ENCODE measurements at places on chromosomes 11 and 22.
A peak's percentile ranks its signal among the peaks of the same experiment; 100 is the strongest.

GRCh38 chr11:99098258-99098657 lies 77.5 kb downstream of the CNTN5 start:
- DNase-seq, result no peak

GRCh38 chr11:93564895-93565294 lies 21.7 kb upstream of the SMCO4 start:
- DNase-seq, result no peak

GRCh38 chr11:79400717-79401330 lies 40.0 kb downstream of the TENM4 start:
- DNase-seq, result no peak

DNA sequence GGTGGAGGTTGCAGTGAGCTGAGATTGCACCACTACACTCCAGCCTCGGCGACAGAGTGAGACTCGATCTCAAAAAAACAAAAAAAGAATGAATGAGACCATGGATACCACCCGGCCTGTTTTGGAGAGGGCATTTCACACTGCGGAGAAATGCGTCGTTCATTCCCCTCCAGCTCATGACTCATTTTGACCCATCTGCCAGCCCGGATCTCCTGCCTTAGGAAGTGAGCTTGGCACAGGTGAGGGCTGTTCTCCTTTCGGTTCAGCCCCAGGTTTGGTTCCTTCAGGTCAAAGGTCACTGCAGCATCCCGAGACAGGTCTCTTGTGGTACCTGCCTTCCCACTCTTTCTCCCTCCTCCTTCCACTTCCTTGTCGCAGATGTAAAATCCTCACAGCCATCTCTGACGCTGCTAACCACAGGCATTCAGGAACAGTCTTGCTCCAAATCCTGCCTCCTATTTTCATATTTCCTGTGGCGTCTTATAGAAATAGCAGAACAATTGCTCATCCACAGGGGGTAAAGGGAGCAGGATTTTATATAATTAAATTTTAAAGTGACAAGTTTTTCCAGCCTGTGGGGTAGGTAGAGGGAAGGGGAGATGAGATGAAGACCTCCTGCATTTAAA lies 517.9 kb downstream of the NTM start:
- no peak for DNase-seq

DNA sequence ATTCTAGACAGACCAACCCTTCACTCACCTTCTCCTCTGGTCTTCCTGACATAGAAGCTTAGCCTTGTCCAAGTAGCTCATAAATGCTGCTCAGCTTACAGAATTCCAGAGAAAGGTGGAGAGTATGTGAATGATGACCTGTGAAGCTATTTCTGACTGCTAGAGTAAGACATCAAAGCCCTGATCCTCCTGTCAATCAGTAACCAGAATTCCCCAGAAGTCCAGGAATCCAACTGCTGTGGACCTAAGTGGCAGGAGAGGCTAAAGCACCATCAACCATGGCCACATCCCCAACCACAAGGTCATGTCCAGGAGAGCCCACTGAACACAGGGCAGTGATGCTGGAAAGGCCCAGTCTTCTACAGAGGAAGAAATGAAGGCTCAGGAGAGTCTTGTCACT lies 2.6 kb downstream of the OR51G2 start:
- DNase-seq, result no peak

DNA sequence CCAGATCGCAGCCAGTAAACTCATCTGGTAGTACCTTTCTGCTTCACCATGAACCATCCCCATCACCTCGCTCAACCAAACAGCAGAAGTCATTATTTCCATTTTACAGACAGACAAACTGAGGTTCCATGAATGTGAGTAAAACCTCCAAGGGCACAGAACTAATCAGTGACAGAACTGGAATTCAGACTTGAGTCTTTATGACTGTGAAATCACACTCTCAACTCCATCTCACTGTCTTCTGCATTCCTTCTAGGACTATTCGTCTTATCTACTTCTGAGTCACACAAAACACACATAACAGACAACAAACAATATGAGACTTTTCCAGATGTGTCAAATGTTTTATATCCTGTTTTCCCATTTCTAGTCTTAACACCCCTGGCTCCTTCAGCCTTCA lies 9.3 kb upstream of the NUP50 start:
- no peak for DNase-seq

- DNase-seq, result no peak
These were observed 17.2 kb upstream of the CRYBB3 start for GRCh38 chr22:25182131-25183110.

DNA sequence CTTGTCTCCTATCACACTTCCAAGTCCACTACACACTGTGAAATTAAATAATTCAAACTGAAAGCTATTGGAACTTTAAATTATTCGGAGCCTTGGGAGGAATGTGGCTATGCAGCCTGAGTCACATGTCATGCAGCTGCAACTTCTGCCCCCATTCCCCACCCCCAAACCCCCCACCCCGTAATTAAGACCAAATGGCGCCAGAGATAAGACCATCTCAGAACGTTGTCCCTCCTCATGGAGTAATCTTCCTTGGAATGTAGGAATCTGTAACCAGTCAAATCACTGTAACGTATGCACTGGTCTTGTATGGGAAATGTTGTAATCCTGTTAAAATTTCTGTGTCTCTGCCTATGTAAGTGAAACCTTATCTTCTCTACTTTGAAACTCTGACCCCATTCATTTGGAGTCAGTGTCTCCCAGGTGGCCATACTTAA lies 37.0 kb downstream of the GAB2 start:
- DNase-seq, result no peak

- DNase-seq, result no peak
These were observed 787.6 kb downstream of the BRD1 start for GRCh38 chr22:49040111-49040510.

DNA sequence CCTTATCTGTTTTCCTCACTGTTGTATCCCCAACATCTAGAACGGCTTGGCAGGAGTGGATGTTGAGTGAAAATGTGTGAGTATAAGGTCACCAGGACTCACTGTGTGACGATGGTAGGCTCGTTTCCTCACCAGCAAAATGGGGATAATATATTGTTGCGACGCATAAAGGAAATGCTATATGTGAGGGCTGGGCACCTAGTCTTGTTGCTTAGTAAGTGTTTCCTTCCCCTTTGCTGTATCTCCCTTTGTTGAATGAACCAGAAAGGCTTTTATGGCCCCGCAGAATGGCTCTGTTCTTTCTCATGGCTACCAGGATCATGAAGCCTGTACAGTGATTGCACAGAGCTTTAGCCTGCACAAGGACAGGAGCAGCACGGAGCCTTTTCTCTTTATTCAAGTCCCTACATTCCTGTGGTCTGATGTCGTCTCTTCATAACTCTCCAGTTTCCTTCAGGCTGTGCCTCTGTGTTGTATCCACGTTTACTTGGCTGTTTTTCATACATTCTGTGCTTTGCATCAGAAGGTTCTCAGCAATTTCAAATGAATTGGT lies 5.4 kb downstream of the TNRC6B start:
- DNase-seq, result peak; percentile 49

GRCh38 chr22:23058063-23058462 lies 12.3 kb upstream of the GNAZ start:
- DNase-seq, result no peak

DNA sequence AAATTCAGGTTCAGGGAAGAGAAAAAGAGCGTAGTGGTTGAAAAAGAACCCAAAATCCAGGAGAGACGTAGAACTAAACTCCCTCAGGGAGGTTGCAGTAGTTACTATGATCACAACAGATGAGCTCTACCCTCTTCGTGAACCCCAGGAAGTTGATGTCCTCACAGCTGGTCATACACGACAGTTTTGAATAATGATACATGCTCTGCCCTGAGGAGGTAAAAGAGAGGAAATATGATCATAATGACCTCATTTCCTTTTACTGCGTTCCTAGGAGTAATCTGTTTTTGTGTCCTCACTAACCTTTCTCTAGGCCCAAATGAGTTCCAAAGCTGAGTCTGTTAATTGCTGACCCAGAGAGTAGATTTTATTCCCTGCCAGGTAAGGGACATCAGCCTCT lies 1.3 kb downstream of the PATE2 start:
- no peak for DNase-seq

- no peak for DNase-seq
These were observed 85.8 kb downstream of the SERGEF start for GRCh38 chr11:17927041-17927440.

DNA sequence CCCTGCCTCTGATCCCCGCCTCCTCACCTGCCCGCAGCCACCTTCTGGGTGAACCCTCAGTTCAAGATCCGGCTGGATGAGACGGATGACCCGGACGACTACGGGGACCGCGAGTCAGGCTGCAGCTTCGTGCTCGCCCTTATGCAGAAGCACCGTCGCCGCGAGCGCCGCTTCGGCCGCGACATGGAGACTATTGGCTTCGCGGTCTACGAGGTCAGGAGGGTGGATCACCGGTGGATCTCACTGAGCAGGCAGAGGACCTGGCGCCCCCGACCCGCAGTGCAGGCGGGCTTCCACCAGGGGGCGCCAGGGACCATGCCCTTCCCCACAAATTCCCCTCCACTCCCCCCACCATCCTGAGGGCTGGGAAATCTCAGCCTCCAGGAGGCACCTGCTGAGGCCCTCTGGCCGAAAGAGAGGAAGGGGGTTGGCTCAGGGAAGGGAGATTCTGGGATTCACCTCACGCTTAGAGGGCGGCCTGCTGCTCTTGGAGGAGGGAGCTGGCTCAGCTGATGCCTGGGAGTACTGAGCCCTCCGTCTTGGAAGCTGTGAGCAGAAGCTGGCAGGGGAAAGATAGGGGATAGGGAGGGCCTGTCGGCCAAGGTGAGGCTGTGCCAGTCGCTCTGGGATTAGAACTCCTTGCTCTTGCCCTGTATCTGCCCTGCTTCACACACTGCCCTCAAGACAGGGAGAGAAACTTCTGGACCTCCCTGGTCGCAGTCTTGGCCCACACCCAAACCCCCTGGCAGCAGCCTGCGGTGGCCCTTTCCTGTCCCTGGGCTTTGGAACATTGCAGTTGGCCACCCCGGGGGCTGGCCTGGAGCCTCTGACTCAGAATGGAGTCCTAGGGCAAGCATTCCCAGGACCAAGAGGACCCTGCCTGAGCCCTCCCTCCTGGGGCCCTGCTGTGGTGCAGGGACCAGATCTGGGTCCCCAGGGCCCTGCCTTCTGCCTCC lies 23.2 kb downstream of the CAPN1 start:
- DNase-seq, result peak; percentile 67

- DNase-seq, result no peak
These were observed 33.5 kb upstream of the CRTAM start for GRCh38 chr11:122804796-122805195.

GRCh38 chr11:126153972-126154371 lies 57.5 kb downstream of the RPUSD4 start:
- DNase-seq, result no peak

GRCh38 chr22:23395530-23396361 lies 184.3 kb downstream of the IGLL1 start:
- DNase-seq, result no peak

DNA sequence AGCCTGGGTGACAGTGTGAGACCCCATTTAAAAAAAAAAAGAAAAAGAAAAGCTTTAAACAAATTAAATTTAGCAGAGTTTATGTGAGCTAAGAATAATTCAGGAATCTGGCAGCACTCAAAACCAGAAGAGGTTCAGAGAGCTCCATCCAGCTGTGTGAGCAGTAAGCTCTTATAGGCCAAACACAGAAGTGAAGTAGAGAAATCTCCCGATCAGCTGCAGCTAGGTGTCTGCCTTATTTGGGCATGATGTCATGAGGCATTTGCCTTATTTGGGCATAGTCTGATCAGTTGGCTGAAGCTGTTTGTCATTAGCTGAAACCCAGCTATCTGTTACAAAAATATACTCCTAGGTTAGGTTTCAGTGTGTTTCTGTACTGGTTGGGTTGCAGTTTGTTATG lies 8.2 kb downstream of the MS4A15 start:
- DNase-seq, result no peak

- no peak for DNase-seq
These were observed 109.7 kb downstream of the DCDC1 start for GRCh38 chr11:31259797-31260196.

DNA sequence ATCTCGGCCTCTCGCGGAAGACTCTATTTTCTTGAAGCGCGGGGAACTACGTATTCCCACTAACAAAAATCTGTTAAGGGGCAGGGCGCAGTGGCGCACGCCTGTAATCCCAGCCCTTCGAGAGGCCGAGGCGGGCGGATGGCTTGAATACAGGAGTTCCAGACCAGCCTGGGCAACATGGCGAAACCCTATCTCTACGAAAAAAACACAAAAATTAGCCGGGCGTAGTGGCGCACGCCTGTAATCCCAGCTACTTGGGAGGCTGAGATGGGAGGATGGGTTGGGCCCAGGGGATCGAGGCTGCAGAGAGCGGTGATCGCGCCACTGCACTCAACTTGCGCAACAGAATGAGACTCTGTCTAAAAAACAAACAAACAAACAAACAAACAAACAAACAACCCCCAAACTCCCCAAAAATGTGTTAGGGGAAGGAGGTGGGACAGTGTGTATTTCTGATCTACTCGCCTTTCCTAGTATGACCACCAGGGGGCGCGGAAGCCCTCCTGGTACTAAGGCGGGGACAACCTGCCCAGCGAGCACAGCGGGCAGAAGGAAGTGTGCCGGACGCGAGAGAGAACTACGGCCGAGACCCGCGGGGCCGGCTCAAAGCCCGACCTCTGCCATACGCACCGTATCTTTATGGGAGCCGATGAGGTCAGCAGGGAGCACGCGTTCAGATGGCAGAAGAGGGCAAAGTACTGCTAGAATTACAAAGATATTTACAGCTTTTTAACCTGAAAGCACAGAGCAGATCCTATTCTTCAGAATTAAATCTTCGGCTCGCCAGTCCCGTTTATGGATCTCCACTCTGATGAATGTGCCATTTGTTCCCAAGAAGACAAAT lies 1.3 kb upstream of the STX3 start:
- DNase-seq, result peak; percentile 88

GRCh38 chr22:30314915-30315314 lies 11.8 kb downstream of the TBC1D10A start:
- DNase-seq, result peak; percentile 59

DNA sequence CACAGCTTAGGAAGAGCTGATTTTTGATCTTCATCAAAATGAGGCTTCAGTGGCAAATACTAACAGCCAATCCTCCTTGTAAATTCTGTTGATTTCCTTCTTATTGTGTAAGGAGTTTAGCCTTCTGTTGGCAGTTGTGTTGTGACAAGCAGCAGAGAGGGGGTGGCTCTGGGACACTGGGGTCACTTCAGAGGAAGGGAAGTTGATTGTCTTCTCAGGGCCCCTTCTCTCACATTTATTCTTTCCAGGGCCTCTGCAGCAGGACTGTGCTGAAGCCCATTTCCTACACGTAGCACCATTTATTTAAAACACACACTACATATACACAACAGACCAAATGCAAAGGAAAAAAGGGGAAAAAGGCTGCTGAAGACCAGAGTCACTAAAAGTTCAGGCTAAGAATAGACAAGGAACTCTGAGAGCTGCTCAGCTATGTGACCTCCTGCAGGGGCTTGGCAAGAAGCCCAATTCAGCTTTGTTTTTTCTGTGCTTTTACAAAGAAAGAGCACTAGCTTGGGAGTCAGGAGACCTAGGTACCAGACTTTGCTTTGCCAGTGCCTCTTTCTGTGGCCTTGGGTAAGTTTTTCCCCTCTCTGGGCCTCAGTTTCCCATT lies 28.3 kb upstream of the UPB1 start:
- DNase-seq, result no peak

- no peak for DNase-seq
These were observed 122.3 kb downstream of the SPATA19 start for GRCh38 chr11:133723056-133723455.

GRCh38 chr11:35242412-35243242 lies 103.7 kb downstream of the CD44 start:
- no peak for DNase-seq

- DNase-seq, result no peak
These were observed 494.6 kb upstream of the FAT3 start for GRCh38 chr11:91730057-91730456.

All from CD4-positive, alpha-beta T cell treated with Interleukin-17A for 4 hours (primary cell).